A549 (cell line): ENCODE measurements at places on chromosomes 6 and 20. TPM values are rescaled to one million over a fixed set of nuclear protein-coding genes. Genes with fewer than 3 reads are reported as not detected.

DNA sequence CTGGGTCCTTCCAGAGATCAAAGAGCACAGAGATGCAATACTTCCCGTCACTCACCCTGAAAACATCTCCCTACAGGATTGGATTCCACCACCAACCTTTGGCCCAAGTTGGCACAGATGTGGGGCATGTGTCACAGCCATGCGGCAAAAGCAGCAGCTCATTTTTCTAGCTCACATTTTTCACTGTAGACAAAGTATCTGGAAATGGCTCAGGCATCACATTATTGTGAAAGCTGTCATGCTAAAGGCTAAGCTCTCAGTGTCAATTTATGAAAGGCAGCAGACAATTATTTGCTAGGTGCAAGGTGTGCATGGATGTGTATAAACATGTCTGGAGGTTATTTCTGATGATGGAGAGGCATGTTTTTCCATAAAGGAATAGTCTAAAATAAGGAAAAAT, 248.8 kb upstream of the PRND start:
- DNase-seq: no peak

The TSPO2 gene
- polyA plus RNA-seq: not detected in 3 replicates

The DNAH8 gene
- polyA plus RNA-seq: not detected in 3 replicates

The CST3 gene
- 229 to 259 TPM (median 238 TPM) in 3 replicates for polyA plus RNA-seq

The ADGRF5 gene
- polyA plus RNA-seq: not detected in 3 replicates
